ENCODE measurements at places on chromosomes 7 and 10.

DNA sequence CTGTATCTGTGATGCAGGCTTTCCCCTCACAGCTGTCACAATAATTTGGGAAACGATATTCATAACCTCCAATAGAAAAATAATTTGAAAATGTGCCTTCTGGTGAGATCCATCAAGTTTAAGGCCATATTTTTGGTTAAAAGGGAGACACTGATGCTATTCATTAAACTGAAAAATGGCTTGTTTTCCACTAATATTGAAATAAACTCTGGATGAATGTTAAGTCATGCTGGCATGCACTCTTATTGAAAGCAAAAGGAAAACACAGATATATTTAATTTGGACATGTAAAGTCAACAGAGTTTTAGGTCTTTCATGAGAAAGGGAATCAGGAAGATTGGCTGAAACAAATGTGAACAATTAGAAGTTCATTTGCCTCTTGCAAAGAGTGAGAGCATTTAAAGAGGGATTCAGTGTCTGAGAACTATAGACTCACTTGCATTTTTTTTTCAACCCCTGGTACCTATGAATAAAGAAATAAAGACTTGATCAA is 879.2 kb downstream of the LRMDA start:
- no peak for DNase-seq

GRCh38 chr10:78692071-78692470 is 376.7 kb upstream of the ZMIZ1 start:
- DNase-seq: no peak

DNA sequence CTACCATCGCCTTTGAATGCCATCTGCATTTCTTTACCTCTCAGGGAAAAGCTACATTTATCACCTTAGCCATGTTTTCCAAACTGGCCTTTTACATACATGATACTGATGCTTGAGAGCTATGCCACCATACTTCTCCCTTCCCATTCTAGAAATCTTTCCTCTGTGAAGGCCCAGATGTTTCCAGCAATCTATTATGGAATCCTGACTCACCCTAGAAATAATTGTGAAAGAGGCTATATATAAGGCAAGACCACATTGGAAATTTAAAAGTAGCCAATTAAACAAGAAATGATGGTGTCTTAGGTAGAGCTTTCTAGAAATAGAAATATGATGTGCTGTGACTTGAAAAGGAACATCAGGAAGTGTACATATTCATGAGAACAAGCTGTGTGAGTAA is 389.7 kb downstream of the INHBA start:
- no peak for DNase-seq

DNA sequence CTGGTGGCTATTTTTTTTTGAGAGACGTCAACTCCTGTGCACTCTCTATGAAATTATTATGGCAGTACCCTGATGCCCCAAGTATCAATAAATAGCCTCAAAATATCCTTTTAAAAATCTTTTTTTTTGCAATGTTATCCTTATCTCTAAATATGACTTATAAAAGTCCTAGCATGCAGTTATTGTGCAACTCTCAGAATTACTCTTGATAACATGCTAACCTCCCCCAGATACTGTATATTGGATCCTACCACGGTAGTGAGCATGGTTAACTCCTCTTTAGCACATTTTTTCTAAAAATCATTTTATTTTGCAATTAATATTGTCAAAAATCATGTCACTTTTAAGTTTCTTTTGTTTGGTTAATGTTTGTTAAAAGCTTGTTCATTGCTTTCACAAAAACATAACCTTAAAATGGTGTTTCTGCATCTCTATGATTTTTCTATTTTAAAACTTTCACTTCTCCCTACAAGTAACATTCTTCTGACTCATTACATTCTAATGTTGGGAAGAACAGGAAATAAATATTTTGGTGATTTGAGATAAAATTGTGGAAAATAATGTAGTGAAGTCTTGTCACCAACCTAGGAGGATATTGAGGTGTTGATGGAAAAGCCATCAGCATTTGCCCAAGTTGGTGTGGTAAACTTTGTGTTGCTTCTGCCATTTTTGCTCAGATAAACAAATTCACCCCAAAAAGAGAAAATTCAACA is 42.1 kb upstream of the ADRA2A start:
- DNase-seq: no peak

DNA sequence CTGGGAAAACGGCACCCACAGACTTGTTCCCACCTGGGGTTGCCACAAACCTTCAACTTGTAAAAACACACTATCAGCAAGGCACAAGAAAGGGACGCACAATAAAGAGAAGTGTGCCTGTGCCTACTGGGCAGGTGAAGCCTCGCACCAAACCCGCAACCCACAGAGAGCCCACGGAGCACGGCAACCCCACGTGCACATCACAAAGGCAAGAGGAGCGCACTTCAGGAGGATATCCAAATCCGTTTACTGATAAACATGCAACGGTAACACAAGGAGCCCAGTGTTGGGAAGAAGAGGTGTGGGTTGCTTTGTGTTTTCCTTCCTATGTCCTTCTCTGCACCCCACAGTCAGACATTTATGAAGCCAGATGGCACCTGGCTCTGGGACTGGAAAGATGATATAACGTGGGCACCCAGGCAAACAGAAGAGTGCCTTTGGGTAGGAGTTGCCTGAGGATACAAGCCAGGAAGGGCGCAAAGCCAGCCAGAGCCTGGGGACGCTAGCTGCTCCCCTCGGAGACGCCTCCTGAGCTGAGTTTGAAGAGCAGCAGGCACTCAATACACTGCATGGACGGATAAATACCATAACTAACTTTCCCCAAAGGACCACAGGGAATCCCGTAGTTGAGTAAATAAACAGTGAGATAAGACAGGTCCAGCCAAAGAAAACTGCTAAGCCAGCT is 41.6 kb downstream of the TCERG1L start:
- DNase-seq: no peak

GRCh38 chr7:101453617-101454016 is 90.9 kb downstream of the COL26A1 start:
- DNase-seq: no peak

GRCh38 chr7:43753271-43753810 is 5.1 kb upstream of the BLVRA start:
- DNase-seq: no peak

DNA sequence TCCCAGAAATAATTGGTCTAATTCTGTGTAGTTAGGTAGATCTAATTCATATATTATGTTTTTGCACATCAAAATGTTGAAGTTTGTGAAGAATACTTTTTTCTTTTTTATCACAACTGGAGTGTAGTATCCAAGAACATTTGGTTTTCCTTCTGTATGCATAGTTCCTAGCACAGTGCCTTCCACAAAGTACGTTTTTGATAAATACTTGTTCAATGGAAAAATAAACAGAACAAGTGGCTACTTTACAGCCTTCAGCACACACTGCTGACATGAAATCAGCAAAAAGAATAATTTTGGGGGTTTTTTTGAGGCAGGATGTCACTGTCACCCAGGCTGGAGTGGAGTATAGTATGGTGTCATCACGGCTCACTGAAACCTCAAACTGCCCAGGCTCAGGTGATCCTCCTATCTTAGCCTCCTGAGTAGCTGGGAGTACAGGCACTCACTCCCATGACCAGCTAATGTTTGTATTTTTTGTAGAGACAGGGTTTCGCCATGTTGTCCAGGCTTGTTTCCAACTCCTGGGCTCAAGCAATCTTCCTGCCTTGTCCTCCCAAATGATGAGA is 27.9 kb downstream of the TARP start:
- DNase-seq: no peak

- no peak for DNase-seq
These were observed 11.4 kb downstream of the CYP3A4 start for GRCh38 chr7:99772565-99772964.

DNA sequence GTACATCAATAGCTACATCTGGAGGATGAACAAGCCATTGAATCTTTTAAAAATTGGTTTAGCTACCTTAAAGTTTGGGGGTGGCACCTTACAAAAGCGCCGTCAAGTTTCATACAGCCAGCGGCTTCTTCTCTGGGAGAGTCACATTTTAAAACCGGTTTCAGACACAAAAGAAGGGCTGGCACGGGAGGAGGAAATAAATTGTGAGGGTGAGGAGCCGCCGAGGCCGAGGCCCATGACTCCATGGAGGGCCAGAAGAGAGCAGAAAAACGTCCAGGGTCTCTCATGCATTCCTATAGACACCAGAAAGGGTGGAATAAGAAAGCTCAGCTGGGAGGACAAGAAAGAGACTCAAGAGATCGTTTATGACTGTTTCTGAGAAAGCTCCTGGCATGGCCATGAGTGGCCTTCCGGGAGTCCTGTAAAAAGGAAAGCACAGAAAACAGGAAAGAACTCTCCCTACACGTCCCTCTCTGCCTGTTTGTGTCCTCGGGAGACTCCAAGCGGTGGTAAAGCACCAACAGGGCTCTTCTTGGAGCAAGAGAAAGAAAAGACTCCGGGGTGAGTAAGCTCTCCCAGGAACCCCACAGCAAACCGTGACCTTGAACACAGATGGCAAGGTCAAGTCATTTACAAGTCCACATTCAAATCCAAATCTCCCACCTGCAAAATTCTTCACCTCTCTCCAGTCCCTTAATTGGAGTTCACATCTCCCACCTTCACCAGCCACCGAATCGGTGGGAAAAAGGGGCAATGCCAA is 1.8 kb downstream of the FRAT2 start:
- DNase-seq: no peak

DNA sequence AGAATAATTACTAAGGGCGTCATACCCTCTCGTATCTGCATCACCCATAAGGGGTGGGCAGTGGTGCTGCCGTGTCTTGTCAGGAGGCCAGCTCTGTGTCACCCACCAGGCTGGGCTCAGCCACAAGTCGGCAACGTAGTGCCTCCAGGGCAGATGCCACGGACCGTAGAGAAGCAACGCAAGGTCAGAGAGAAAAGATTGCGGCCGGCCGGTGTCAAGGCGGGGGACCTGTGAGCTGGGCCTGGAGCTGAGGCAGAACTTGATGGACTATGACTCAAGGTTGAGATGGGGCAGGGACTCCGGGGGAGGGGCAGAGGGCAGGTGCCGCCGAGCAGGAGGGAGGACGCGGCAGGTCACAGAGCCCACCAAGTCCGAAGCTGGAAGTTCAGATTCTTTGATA is 29.5 kb downstream of the FOXK1 start:
- DNase-seq: no peak

- no peak for DNase-seq
These were observed 15.9 kb downstream of the FAM53B start for GRCh38 chr10:124728071-124728829.

GRCh38 chr7:18469316-18469715 is 26.2 kb upstream of the HDAC9 start:
- no peak for DNase-seq

DNA sequence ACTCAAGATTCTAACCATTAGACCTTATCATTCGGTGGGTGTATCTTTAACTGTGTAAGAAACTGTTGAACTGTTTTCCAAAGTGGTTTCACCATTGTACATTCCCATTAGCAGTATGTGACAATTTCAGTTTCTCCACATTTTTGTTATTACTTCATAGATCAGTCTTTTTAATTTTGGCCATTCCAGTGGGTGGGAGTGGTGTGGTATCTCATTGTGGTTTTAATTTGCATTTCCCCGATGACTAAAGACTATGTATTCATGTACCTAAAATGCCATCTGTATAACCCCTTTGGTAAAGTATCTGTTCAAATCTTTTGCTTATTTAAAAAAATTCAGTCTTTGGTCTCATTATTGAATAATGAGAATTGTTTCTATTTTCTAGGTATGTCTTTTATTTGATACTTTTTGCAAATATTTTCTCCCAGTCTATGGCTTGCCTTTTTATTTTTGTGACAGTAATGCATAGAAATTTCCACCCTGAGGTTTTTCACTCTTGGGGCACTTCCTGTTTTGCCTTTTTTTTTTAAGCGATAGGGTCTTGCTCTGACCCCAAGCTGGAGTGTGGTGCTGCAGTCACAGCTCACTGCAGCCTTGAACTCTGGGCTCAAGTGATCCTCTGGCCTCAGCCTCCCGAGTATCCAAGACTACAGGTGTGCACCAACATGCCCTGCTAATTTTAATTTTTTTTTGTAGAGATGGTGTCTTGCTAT is 141.1 kb upstream of the ITGB1 start:
- DNase-seq: no peak

DNA sequence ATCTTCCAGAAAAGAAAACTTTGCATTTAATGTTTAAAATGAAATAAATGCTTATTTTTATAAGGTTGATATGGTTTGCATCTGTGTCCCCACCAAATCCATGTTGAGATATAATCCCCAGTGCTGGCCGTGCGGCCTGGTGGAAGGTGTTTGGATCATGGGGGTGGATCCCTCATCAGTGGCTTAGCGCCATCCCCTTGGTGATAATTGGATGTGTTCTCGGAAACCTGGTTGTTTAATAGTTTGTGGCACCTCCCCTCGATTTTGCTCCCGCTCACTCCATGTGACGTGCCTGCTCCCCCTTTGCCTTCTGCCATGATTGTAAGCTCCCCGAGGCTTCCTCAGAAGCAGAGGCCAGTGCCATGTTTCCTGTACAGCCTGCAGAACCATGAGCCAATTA is 2.4 kb upstream of the MTPAP start:
- no peak for DNase-seq

GRCh38 chr10:1089017-1089689 is 33.0 kb downstream of the WDR37 start:
- DNase-seq: no peak

DNA sequence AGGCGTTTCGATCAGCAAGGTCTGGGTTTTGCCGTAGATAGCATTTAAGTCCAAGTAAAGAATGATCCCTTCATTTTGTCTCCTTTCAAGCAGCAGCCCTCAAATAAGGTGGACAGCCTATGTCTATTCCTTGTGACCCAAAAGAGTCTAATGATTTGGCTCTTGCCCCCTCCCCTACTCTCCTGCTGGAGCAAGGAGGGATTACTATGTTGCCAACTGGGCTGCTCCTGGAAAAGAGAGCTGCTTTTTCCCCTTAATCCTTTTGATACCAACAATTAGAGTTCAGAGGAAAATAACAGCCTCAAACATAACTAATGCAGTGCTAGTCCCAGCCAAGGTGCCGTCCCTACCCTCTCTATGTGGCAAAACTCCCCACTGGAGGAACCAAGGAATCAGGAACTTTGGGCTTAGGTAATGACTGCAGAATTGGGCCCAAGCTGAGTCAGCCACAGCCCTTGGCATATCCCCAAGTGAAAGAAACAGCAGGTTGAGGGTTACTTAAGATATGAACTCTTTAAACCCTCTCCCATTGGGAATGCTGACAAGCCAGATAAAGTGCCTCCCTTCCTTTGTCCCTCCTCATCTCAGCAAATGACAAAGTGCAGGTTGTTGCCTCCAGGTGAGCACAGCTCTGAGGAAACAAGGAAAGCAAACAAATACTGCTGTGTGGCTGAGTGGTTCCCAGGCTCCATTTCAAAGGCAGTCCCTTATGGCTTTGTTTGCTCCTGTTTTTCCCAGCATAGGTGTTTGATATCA is 643.7 kb downstream of the INHBA start:
- DNase-seq: no peak

DNA sequence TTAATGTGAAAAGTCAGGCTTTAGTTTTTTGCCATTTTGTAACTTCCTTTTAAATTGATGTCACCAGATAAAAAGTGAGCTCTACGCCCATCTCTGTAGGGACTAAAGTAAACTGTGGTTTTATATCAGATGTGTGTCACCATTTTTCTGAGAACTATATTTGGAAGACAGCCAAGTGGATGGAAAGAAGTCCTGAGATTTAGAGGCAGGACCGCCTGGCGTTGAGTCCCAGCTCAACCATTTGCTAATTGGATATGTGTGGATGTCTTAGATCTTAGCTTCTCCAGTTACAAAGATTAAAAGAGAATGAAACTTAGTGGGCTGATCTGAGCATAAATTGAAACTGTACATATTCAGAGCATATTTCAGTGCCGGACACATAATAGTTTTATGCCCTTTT is 691.6 kb upstream of the CELF2 start:
- DNase-seq: no peak
